A549 treated with dexamethasone at 1 μM for 4 hours (cell line): ENCODE measurements at places on chromosomes 16 and 17. TPM values are rescaled to one million over a fixed set of nuclear protein-coding genes. Genes with fewer than 3 reads are reported as not detected.

FAM117A gene
- total RNA-seq: 1.6 to 2.2 TPM (median 1.9 TPM) in 5 replicates

JPT2 gene
- 173 to 201 TPM (median 193 TPM) in 5 replicates for total RNA-seq

CDH5 gene
- total RNA-seq: 0.15 to 0.25 TPM (median 0.22 TPM) in 5 replicates

SGCA gene
- total RNA-seq: 0.54 to 2.3 TPM (median 1.2 TPM) in 5 replicates

SLC52A1 gene
- total RNA-seq: 0.34 to 1.0 TPM (median 0.65 TPM) in 5 replicates

SOST gene
- total RNA-seq: not detected in 5 replicates

IRX3 gene
- 5.2 to 8.1 TPM (median 7.0 TPM) in 5 replicates for total RNA-seq

CRYBA1 gene
- total RNA-seq: not detected in 5 replicates

OR1F1 gene
- 0.26 to 0.56 TPM (median 0.42 TPM) in 5 replicates for total RNA-seq

CFAP97D1 gene
- total RNA-seq: 0.06 to 0.10 TPM (median 0.07 TPM) in 5 replicates

CDH13 gene
- total RNA-seq: 0.01 to 0.04 TPM (median 0.01 TPM) in 3 of 5 replicates, not detected in the others

HBQ1 gene
- total RNA-seq: 4.5 to 7.2 TPM (median 6.6 TPM) in 5 replicates

PYY gene
- 0.21 TPM in 1 of 5 replicates, not detected in the others for total RNA-seq

KRT9 gene
- total RNA-seq: not detected in 5 replicates

KIF22 gene
- 71.9 to 84.6 TPM (median 83.7 TPM) in 5 replicates for total RNA-seq

CD7 gene
- 0.08 to 0.22 TPM (median 0.15 TPM) in 5 replicates for total RNA-seq

NACA2 gene
- 0.13 TPM in 1 of 5 replicates, not detected in the others for total RNA-seq

SMIM5 gene
- 0.71 to 1.1 TPM (median 1.0 TPM) in 5 replicates for total RNA-seq

TBC1D26 gene
- total RNA-seq: not detected in 5 replicates

CD300C gene
- total RNA-seq: 0.47 to 0.72 TPM (median 0.56 TPM) in 5 replicates

ORMDL3 gene
- 33.0 to 41.3 TPM (median 37.4 TPM) in 5 replicates for total RNA-seq
